Mucosa of descending colon (tissue), 3 donors: ENCODE measurements at places on chromosomes 4 and X. TPM values are rescaled to one million over a fixed set of nuclear protein-coding genes. Genes with fewer than 3 reads are reported as not detected.

GLA gene
- 26.9 TPM for total RNA-seq

MANBA gene
- total RNA-seq = 15.5 TPM

PLP1 gene
- total RNA-seq = 65.0 TPM

TLR10 gene
- 0.25 TPM for total RNA-seq

PDZD11 gene
- total RNA-seq = 43.9 TPM

ZFP42 gene
- total RNA-seq = not detected

CFP gene
- 0.96 TPM for total RNA-seq
